Left renal pelvis (tissue), 4 donors: ENCODE measurements at places on chromosomes 5 and 9. TPM values are rescaled to one million over a fixed set of nuclear protein-coding genes. Genes with fewer than 3 reads are reported as not detected.

The TMEFF1 gene
- polyA plus RNA-seq = 4.4 TPM

The PCDHB2 gene
- polyA plus RNA-seq = 6.3 TPM

The MATR3 gene
- polyA plus RNA-seq = 863 TPM

The CDC23 gene
- 46.3 TPM for polyA plus RNA-seq

The CCL21 gene
- polyA plus RNA-seq = 8.0 TPM

The AUH gene
- 53.1 TPM for polyA plus RNA-seq

The PCDHA6 gene
- polyA plus RNA-seq = 0.49 TPM

The CATSPER3 gene
- polyA plus RNA-seq = 1.8 TPM

The SELENOP gene
- 495 TPM for polyA plus RNA-seq

The CCDC171 gene
- 4.5 TPM for polyA plus RNA-seq

The DBH gene
- 2.1 TPM for polyA plus RNA-seq

The LMX1B gene
- 15.1 TPM for polyA plus RNA-seq

The LCN10 gene
- polyA plus RNA-seq = 1.2 TPM

The MLANA gene
- polyA plus RNA-seq = 0.99 TPM

The GRXCR2 gene
- polyA plus RNA-seq = not detected

The OLFML2A gene
- polyA plus RNA-seq = 30.9 TPM

The TMEM38B gene
- polyA plus RNA-seq = 40.1 TPM

The IFNA2 gene
- polyA plus RNA-seq = not detected

The SAP30L gene
- 46.0 TPM for polyA plus RNA-seq

The FGF1 gene
- 2.2 TPM for polyA plus RNA-seq

The IL3 gene
- not detected for polyA plus RNA-seq
